ENCODE measurements at places on chromosomes 5 and 9.
A peak's percentile ranks its signal among the peaks of the same experiment; 100 is the strongest.

DNA sequence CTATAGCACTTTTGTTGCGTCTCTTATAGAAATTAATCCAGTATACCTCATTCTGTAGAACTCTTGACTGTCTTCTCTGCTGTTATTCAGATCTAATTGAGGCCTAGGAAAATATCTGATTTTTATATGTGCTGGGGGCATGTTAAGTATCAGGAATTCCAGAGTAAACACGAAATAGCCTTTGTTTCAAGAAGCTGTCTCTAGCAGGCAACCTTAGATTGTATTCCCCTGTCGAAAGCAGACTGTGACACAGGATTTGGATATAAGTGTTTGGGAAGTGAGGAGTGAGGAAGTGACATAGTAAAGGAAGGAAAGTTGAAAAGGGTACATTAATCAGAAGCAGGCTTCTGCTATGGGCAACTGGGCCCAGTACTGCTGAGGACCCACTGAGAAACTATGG is 72.1 kb upstream of the RASA1 start:
- no peak for DNase-seq

- DNase-seq = no peak
Observed at GRCh38 chr9:20031836-20032235, 243.0 kb upstream of the SLC24A2 start.

- DNase-seq = no peak
Observed at GRCh38 chr9:34127035-34127948, 794 bp upstream of the DCAF12 start.

GRCh38 chr9:76570826-76571225 is 111.8 kb downstream of the GCNT1 start:
- no peak for DNase-seq

- DNase-seq = no peak
Observed at GRCh38 chr5:91487420-91487819, 104.3 kb upstream of the ARRDC3 start.

GRCh38 chr9:77433675-77434445 is 214.3 kb downstream of the GNA14 start:
- peak; percentile 6 for DNase-seq

DNA sequence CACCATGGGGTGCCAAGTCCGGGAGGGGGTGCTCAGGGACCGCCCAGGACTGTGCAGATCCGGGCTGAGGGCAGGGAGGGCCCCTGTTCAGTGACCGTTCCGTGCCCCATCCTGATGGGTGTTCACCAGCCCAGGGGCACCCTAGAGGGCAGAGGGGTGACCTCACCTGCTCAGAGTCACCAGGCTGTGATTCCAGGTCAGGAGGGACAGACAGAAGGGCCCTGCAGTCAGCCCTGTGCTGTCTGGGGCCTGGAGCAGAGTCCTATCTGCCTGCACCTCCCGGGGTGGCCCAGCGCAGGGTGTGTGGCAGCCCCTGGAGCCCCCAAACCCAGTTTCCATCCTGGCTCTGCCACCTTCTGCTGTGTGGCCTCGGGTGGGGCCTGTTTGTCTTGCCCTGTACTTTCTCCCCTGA is 241.9 kb downstream of the PBX3 start:
- DNase-seq = no peak

- DNase-seq = no peak
Observed at GRCh38 chr9:81374459-81375186, 314.7 kb downstream of the TLE1 start.

DNA sequence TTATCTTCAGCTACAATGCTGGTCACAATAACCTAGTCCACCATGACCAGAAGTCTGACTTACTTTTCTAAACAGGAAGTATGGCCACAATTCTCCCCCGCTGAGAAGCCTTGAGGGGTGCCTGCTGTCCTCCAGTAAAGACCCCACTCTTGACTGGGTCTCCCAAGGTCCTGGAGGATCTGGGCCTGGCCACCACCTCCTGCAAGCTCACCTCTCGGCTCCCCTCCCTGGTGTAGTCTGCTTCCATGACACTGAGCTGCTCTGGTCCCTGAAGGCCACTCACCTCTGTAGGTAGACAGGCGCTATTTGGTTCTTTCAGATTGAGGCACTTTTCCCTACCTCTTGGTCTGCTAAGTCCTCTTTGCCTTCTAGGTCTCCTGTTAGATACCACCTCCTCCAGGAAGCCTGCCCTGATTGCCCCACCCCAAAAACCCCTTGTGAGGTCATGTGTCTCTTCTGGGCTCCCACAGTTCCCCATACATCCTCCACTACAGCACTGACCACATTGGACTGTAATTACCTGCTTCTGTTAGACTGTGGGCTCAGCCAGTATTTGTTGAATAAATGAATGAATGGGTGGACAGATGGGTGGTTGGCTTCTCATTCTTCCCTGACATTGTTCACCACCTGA is 62.6 kb upstream of the IER5L start:
- DNase-seq = no peak

- DNase-seq = no peak
Observed at GRCh38 chr5:139962445-139962844, 80.7 kb downstream of the NRG2 start.

GRCh38 chr9:19283072-19283710 is 52.7 kb downstream of the DENND4C start:
- no peak for DNase-seq

DNA sequence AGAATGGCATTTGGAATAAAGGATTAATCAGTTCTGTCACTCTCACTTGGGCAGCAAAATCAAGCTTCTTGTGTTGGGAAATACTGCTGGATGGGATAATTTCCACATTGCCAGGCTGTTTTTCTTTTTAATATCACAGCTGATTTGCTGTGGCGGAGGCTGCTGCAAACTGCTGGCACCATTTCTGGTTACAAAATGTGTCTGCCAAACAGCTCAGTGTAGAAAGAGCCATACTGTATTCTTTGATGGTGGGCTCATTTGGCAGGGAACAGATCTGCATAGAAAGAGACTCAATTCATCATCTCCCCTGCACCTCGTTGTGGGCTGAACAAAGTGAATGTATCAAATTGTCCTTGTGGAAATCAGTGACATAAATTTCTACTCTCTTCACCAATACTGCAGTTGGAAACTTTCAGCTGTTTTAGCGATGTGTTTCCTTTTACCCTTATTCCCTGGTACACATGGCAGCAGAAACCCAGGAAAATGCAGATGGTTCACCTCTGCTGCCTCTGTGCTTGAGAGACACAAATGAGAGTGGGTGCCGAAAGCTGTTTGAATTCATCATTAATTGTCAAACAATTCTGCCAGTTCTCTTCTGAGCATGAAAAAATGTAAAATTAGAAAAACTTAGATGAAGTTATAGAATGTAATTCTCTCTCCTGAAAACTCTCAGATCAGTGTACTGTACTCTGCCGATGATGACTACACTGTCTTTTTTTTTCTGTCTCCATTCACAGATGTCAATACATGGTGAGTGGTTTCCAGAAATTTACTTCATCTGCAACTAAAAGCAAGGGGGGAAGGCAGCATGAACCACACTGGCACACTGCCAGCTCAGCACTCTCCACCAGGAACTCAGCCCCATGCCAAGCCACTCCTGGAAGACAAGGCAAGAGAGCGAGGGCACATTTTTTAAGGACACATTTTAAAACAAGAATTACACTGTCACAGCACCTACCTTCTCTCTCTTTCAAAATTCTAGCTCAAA is 75.0 kb downstream of the HMHB1 start:
- DNase-seq = no peak

GRCh38 chr5:124111886-124112285 is 599.9 kb downstream of the CSNK1G3 start:
- DNase-seq = no peak

DNA sequence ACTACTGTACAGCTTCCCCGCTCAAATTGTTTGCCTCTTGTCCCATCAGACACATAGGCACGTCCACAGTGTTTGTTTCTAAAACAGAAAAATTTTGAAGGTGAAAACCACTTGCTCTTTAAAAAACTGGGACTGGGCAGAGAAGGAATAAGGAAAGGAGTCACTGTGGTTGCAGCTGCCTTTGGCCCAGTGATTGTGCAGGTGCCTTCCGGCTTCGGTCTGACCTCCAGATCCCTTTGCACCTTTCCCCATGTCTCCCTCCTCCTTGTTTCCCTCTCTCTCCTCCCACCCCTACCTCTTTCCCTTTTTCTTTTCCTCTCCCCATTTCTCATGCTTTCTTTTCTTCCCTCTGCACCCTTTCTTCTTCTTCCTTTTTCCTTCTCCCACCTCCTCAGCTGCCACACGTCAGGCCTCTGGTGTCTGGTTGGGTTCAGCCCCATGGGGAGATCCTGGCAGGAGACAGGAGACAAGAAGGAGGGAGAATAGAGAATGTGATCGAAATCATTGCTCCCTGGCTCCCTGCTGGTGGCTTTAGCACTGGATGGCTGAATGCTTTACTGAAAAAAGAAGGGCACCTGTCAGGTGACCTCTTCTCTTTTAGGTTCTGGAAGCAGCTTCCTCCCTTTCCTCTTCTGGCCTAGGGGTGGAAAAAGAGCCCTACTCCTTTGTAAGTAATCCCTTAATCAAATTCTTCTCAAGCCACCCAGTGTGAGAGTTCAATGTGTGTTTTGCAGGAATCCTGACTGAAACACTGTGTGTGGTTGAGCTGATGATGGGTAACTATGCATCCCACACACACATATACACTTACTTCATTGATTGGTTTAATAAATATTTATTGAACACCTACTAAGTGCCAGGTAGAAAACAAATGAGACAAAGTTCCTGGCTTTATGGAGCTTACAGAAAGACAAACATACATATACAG is 267.3 kb downstream of the MAST4 start:
- no peak for DNase-seq

DNA sequence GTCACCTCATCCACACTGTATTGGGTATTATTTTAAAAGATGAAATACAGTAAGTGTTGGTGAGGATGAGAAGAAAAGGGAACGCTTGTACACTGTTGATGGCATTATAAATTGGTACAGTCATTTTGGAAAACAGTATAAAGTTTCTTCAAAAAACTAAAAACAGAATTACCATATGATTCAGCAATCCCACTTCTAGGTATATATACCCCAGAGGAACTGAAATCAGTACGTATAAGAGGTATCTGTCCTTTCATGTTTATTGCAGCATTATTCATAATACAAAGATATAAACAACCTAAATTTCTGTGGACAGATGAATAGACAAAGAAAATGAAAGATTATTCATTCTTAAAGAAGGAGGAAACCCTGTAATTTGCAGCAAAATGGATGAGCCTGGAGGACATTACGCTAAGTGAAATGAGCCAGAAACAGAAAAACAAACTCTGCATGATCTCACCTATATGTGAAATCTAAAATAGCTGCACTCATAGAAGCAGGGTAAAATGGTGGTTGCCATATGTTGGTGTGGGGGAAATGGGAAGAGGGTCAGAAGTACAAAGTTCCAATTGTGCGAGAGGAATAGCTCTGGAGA is 191.6 kb downstream of the TRIM36 start:
- DNase-seq = no peak

Measured in stimulated activated naive CD4-positive, alpha-beta T cell treated with Interleukin-2 at 50 U/mL for 16 hours (primary cell).